CD4-positive, alpha-beta T cell treated with Interleukin-6 at 100 ng/mL for 8 hours (primary cell): ENCODE measurements at places on chromosomes 12 and 14.

DNA sequence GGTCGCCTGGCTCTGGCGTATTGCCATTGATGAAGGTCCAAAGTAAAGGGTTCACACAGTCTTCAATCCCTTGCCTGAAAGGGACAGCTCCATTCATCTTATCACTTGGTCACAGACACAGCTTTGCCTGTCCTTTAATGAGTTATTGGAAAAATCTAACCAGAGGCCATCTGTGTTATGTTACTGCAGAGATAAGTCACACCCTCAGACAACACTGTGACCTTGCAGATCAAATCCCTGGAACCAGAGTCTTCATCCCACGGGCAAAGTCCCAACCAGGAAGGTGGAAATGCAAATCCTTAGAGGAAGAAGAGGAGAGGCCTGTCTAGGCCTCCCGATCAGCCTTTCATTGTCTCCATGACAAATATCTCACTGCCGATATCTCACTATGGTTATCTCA is 68.3 kb upstream of the SCN8A start:
- no peak for DNase-seq

DNA sequence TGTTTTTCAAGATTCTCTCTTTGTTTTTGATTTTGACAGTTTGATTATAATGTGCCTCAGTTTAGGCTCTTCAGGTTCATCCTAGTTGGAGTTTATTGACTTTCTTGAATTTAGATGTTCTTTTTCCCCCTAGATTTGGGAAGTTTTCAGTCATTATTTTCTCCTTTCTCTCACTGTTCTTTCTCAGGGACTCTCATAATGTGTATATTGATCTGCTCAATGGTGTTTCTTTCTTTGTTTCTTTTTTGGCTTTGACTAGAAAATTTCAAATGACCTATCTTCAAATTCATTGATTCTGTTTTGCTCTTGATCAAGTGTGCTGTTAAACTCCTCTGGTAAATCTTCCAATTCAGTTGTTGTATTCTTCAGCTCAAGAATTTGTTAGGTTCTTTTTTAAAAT is 108.3 kb downstream of the RGS6 start:
- DNase-seq, result no peak

- no peak for DNase-seq
Measured at GRCh38 chr14:60220084-60220483, 28.9 kb upstream of the PPM1A start.

GRCh38 chr12:47823422-47824086 is 3.9 kb upstream of the HDAC7 start:
- no peak for DNase-seq

DNA sequence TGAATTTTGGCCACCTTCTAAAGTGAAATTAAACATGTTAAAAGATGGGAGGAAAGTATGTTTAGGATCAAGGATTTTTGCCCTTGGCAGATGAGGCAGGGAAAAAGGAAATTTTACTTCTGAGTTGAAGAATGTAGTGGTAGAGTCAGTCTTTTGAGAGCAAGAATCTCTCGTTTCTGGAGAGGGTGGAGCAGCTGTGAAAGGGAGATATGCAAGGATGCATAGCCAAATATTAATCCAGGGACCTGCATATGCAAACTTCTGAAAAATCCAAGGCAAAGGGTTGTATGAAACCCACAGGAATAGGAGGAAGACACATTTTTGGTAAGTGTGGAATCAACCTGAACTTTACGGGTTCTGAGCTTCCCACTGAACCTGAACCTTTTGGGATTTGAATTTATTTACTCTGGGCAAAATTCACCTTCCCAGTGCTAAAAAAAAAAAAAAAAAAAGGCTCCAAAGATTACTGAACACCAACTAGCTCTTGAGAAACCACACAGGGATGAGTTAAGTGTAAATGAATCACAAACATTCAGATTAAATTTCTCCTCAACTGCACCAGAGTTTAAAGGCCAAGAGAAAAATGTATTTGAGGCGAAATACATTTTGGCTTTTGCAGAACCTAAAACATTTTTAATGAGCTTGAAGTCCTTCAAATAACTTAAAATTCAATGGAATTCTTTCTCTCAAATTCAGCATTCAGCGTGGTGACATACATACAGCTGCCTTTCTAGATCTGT is 187.1 kb upstream of the CDKN3 start:
- no peak for DNase-seq

DNA sequence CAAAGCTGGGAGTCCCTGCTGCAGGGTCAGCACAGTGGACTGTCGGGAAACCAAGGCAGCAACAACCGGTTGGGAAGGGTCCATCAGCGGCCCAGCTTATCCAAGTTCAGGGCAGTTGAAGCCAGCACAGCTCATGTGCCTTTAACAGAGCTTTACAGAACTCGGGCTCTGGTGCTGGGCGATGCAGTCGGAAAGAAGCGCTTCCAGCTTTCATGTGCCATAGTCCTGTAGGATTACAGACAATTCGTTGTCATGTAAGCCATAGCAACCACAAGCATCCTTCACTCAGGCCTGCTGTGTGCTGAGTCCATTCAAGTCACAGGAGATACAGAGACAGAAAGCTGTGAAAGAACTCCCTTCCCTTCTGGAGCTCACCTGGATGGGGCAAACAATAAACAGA is 3.5 kb upstream of the FAM181A start:
- DNase-seq, result no peak

- peak; percentile 24 for DNase-seq
Measured at GRCh38 chr14:50666772-50667683, 1.1 kb downstream of the SAV1 start.

DNA sequence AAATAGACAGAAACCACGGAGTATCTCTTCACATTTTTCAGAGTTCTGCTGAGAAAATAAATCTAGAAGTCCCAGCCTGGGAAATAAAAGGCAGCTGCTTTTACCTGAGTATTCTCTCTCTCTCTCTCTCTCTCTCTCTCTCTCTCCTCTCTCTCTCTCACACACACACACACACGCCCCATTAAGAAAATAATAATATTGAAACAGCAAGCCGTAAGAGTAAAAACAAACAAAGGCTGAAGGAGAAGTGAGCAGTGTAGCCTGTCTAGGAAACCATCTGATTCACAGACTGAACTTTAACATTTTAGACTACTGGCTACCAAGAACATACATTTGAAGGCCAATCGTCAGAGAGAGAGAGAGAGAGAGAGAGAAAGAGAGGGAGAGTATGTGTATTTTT is 8.4 kb downstream of the PTHLH start:
- no peak for DNase-seq

- no peak for DNase-seq
Measured at GRCh38 chr12:879641-880040, 69.9 kb downstream of the RAD52 start.

GRCh38 chr12:96466939-96467751 is 22.2 kb upstream of the CFAP54 start:
- no peak for DNase-seq

DNA sequence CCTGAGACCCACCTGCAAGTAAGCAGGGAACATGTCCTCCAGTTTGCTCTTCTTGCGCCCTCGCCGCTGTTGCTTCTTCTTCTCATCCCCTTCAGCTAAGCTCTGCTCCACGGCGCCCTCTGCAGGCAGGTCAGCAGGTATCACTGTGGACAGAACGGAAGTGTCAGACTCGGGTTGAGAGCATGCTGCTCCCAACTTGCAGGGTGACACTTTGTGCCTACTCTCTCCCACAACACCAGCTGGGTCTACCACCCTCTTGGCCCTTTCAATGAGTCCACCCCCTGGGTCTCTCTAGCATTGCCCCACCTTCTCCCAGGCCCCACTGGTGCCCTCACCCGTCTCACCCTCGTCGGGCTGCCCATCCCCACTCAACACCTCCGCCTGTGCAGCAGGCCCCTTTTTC is 16.7 kb downstream of the KMT2D start:
- peak; percentile 67 for DNase-seq

DNA sequence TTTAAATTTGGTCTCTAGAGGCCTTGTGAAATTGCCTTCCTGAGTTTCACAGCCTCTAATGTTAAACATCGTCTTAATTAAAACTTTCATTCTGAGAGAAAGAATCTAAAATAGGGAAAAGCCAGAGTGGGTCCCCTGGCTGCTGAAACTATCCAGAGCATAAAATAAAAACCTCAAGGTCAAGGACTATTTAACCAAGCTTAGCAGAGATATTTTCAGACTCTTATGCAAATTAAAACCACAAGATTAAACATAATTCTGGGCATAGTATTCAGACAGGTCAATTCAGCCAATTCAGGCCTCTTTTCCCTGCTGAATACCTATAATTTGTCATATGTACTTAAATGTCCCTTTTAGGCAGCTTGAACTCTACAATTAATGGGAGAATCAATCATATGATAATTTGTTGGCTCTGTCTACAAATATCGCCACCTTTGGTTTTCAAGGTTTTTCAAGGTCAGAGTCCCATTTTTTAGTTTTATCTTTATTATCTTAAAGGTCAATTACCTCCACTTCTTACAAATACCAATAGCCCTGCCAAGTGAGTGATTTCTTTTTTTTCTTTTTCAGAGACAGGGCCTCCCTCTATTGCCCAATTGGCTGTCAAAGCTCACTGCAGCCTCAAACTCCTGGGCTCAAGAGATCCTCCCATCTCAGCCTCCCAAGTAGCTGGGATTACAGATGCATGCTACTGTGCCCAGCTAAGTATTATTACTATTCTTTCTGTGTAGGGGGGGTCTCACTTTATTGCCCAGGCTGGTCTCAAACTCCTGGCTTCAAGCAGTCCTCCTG is 257.1 kb downstream of the PHLDA1 start:
- no peak for DNase-seq

- no peak for DNase-seq
Measured at GRCh38 chr14:105541218-105541875, 15.0 kb downstream of the TMEM121 start.

GRCh38 chr14:89027097-89027740 is 202.8 kb downstream of the TTC8 start:
- peak; percentile 38 for DNase-seq

DNA sequence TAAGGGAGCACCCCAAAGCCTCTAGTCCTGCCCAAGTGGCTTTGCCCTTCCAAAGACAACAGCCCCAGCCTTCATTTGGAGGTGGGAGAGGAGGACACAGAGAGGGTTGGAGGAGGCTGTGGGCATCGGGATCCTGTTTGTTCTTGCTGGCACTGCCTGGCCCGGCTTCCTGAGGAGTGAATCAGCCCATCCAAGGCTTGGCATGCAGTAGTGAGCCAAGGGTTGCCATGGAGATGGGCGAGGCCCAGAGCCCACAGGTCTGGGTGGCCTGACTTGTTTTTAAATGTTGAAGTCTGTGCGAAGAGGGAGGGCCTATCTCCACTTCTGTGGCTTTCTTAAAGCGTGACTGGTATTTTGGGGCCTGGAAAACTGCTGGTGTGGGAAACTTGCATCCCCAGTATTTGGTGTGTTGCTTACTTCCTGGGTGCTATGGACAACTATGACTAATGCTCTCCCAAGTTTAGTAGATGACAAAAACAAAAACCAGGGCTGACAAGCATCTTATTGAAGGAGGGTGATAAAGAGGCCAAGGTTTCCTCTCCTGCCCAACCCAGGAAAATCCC is 15.8 kb downstream of the CD9 start:
- DNase-seq, result no peak

- DNase-seq, result peak; percentile 58
Measured at GRCh38 chr12:26971963-26972362, 33.7 kb downstream of the FGFR1OP2 start.

- DNase-seq, result no peak
Measured at GRCh38 chr14:77647853-77648252, 31.4 kb upstream of the SPTLC2 start.

DNA sequence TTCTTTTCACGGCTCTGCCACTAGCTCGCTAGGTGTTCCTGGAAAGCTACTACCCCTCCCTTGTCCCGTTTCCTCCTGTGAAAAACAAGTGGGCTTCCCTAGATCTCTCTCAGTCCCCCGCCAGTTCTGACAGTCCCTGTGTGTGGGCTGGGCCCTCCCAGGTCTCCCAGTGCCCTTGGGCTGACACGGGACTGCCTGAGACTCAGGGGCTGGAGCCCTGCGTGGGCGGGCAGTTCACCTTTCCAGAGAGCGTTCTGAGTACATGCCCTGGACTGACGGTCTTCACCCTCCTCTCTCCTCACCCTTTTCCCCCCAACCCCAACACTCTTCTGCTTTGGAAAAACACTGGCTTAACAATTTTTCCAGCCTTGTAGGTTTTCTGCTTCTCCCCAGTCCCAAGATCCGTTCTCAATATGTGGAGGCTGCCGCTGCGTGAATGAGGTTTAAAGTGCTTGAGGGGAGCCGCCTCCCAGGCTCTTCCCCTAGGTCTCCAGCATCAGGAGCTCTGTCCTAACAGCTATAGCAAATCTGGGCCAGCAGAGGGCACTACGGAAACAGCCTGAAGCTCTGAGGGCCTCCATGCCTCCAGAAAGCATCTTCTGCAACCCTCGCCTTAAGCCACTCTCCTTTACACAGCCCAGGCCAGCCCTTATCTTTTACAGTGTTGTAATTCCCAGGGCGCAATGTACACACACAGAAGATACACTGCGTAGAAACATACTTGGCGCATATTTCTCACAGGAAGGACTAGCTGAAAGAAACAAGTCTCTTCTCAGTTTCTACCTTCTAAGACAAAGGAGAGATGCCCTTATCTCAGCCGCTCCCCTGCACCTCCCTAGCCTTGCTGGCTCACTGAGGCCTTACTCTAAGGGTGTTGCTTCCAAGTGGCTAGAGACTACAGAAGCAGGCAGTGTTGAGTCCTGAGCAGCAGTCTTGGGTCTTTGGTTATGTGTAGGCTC is 10.4 kb upstream of the DCD start:
- peak; percentile 11 for DNase-seq

GRCh38 chr12:694734-695503 is 31.7 kb upstream of the NINJ2 start:
- no peak for DNase-seq

DNA sequence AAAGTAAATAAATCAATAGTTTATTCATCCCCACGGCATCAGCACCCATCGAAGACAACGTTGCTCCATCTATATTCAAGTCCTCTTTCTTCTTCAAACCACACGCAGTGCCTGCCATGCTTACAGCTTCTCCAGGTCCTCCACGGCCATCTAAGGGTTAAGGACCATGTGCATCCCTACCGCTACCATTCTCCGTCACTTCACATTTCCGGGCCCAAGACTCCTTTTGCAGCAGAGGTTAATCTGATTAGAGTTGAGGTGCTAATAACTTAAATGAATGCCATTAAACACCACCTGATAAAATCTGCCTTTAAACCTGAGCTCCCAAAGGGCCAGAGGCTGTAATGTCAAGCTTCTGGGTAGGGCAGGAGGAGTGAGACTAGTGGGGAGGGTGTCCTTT is 79.7 kb upstream of the CCND2 start:
- no peak for DNase-seq

- DNase-seq, result peak; percentile 32
Measured at GRCh38 chr12:96195845-96196451, 1.8 kb downstream of the ELK3 start.

DNA sequence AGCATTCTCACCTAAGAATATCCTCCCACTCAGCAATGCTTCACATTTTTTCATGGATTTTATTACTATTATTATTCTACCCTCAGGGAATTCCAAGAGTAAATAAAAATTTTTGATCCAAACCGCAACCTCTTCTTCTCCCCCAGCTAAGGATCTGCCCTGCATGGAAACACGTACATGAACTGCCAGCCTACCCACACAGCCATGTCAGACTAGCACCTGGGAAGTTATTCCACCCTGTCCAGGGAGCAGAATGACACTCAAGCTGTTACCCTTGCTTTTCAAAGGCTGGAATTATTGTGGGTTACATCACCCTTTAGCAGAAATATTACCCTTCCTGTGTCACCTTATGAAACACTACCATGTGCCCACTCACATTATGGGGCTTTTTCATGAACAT is 227.3 kb upstream of the USP15 start:
- DNase-seq, result no peak
